ENCODE measurements at places on chromosomes 3 and 15.

DNA sequence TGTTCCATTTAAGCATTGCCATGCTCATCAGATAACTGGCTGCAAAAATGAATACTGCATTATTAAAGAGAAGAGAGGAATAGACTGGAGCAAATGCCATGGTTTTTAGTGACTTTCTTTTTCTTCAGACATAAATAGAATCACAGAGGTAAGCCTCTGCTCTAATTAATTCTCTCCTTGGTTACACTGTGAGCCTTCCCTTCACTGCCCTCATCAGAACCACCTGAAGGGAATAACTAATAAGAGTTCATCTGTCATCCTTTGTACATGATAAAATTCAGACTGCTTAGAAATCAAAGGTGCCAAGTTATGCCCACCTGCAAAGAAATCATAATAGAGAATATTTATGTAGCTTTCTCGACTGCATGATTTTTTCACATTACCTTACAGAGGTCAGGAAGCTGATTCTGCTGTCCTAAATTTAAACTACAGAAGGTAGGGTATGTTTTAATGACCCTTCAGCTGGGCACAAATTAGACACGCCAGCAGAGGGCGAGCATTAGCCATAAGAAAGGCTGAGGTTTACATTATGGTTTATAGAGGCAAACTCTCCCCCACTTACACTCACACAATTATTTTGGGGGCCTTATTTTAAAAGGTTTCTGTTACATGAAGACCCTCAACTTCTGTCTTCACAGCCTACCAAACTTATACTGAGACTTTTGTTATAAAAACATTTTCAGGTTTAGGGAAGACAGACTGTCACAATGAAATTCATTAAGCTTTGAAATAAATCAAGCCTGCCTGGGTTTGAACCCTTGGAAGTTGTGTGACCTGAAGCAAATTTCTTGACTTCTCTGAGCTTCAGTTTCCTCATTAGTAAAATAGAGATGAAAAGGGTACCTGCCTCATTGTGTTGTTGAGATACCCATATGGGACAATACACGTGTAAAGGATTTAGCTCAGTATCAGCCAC is 15.3 kb upstream of the UNC13C start:
- no peak for DNase-seq

DNA sequence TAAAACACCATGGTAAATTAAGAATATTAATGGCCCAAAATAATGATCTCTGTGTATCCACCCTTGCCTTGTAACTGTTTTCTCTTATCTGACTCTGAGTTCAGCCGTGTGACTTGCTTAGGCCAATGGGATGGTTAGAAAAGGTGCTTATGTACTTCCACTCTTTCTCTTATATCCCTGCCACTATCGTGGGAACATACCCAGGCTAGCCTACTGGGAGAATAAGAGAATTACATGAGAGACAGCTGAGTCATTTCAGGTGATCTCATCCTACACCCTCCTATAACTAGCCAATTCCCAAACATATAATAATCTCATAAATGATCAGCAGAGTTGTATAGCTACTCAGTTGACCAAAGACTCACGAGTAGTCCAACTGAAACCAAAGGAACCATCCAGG is 98.3 kb upstream of the ABI3BP start:
- DNase-seq: no peak

DNA sequence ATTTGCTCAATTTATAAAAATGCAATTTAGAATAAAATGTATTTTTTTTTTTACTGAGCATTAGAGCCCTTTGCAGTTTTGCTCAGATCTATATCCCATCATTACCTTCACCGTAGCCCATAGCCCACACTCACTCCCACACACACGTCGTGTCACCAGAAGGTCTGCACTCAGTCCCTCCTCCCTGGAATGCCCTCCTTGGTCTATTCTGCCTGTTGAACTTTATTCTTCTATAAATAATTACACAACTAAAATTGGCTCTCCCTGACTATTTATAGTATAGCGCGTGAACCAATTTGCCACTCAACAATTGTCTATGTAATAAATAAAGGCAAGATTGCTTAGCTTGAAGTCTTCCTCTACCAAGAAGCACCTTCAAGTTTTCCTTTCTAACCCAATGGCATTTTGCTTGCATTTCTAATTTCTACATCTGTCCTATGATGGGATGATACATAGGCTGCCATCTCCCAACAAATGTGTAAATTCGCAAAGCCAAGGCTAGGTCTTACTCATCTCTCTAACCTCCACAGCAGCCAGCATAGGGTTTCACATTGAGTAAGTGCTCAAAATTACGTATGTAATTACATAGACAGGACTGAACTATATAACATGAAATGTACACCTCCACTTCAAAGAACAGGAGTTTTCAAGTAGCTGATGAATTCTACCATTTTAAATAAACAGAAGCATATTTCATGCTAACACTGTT is 172.0 kb upstream of the HES1 start:
- no peak for DNase-seq

DNA sequence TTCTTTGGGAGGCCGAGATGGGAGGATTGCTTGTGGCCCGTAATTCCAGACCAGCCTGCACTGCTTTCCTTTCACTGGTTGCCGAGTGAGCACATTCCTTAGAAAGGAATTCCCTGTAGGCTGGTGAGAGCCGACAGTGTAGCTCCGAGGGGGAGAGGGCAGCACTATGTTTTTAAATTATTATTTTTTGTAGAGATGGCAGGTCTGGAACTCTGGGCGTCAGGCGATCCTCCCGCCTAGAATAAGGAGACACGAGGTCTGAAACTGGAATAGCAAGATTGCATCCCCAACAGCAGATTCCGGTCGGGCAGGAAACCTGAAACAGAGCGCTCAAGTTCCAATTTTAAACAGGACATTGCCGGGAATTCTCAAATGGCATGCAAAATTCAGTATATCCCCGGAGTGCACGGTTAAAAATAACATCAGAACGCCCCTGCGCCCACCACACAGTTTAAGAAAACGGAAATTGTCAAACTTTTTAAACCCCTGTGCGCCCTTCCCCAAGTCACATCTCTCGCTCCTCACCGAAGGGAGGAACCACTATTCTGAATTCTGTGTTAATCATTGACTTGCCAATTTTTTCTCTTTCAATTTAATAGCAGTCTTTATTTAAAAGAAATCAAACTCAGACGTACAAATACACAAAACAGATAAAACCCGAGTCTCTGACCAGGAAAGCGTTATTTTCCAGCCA is 643 bp upstream of the RNU5B-1 start:
- DNase-seq: peak; percentile 72

- DNase-seq: no peak
These were observed 1.8 kb downstream of the COL7A1 start for GRCh38 chr3:48593337-48593736.

DNA sequence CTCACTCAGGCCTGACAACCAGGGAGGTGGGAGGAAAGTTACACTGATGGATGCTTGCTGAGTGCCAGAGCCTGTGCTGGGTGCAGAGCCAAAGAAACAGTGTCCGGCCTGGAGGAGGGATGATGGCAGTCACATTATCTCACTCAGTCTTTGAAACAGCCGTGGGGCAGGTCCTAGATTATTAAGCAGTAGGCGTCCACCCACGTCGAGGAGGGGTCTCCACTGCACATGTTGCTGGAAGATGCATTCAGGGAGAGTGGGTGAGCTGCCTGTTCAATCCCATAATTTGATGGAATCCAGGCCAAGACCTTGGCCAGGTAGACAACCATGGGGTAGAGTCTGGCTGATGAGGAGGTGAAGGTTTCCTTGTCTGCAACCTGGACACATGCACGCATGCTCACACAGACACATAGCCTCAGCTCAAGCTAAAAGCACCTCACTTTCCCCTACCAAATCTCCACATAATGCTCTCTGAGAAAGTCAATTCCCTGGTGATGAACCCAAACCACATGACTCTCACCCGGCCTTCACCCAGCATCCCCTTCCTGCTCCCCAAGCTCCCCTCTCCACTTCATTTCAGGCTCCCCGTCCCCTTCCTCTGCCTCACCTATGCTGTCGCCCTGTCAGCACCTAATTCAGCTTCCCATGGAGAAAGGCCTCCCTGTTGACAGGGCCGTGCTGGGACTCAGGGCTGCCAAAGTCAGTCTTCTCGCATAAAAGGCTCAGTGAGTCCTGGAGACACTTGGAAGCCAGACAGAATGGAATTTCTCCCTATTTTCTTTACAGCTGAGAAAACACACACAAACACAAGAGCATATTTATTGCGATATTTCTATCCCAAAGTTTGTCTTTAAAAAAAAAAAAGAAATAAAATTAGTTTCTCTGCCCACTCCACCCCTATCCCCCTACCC is 29.8 kb downstream of the ACAN start:
- no peak for DNase-seq

- DNase-seq: peak; percentile 37
These were observed 209.0 kb downstream of the SLCO3A1 start for GRCh38 chr15:92062505-92062904.

- DNase-seq: no peak
These were observed 233.3 kb downstream of the NLGN1 start for GRCh38 chr3:173630849-173631248.

GRCh38 chr15:99662903-99663302 is 70.3 kb downstream of the LYSMD4 start:
- DNase-seq: no peak

- no peak for DNase-seq
These were observed 29.3 kb downstream of the SHQ1 start for GRCh38 chr3:72818905-72819304.

DNA sequence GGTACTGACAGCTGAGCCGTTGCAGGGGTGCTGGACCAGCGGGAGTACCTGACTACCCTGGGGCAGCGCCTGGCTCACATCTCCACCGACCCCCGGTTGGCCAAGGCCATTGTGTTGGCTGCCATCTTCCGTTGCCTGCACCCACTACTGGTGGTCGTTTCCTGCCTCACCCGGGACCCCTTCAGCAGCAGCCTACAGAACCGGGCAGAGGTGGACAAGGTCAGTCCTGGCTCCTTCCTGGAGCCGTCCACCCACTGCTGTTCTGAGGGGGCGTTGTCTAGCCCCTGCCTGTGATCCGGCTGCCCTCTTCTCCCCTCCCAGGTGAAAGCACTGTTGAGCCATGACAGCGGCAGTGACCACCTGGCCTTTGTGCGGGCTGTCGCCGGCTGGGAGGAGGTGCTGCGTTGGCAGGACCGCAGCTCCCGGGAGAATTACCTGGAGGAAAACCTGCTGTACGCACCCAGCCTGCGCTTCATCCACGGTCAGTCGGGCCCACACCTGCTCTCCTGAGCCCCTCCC is 45.7 kb downstream of the DHX30 start:
- DNase-seq: no peak

GRCh38 chr3:112090887-112091586 is 4.8 kb downstream of the C3orf52 start:
- DNase-seq: no peak

- no peak for DNase-seq
These were observed 564 bp upstream of the GRM7 start for GRCh38 chr3:6860149-6860953.

GRCh38 chr3:60010781-60011180 is 961.0 kb upstream of the CFAP20DC start:
- no peak for DNase-seq

GRCh38 chr15:48794697-48795134 is 16.2 kb downstream of the CEP152 start:
- DNase-seq: no peak
